Activated T-helper 1 cell treated with Interleukin-2 at 50 U/mL for 16 hours (primary cell): ENCODE measurements at places on chromosomes 5 and 9.

GRCh38 chr9:98908897-98909634, 34.6 kb upstream of the COL15A1 start:
- no peak for DNase-seq

GRCh38 chr9:131776473-131776872, 36.6 kb upstream of the RAPGEF1 start:
- DNase-seq: no peak

- no peak for DNase-seq
Measured at GRCh38 chr5:97182571-97183099, 412 bp downstream of the RIOK2 start.

GRCh38 chr5:91532779-91533178, 149.7 kb upstream of the ARRDC3 start:
- no peak for DNase-seq

- no peak for DNase-seq
Measured at GRCh38 chr9:70229026-70229425, 29.8 kb upstream of the SMC5 start.

DNA sequence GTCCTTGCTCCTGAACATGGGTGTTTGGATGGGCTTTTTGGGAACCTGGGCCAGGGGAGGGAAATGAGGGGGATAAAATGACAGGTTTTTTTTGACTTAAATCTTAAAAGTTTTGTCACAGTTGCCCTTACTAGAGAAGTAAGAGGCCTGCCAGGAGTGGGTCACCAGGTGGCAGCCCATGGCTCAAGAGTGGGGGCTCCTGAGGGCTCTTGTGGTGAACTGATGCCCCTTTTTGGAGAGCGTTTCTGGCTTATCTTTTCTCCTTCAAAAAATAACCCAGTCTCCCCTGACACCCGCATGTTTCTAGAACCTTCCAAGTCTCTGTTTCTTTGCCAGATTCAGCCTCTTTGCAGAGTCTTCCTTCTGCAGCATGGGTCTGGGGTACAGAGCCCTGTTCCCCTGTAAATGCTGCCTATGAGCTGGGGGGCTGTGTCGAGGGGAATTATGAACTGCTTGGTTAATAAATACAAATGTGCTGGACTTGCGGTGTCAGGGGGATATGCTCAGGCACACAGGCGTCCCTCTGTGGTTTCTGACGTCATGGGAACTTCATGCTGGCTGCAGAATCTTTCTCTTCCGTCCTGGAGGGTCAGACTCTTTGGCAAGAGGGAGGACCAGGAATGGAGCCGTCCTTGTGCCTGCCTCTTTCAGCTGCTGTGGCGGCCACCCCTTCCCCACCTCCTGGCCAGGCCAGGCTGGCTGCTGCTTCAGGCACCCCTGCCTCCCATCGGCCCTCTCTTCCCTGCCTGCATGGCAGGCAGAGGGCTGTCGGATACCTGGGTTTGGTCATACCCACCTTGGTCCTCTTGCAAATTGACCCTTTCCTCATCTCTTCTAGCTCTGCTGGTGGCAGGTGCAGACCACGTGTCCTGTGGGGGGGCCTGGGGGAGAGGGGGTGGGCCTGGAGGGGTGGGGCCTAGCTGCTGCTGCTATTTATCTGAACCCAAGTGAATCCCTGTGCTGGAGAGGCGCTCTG, 30.1 kb downstream of the PTPA start:
- DNase-seq: no peak

DNA sequence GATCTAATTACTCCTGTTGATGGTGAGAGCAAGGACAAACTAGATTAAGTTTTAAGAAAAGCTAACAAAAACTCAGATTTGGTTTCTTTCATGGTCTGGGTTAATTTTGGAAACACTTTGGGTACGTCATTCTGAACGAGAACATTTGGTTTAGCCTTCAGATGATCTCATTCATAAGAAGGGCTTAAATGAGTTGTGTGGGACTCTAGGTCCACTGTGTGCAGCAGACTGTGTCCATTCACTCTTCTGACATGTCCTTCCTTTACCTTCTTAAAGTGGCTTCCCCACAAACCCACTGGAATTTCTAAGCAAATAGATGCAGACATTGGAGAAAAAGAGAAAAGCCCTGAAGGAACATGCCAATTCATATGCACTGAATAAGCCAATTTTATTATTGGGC, 96.8 kb downstream of the FBXO4 start:
- no peak for DNase-seq

DNA sequence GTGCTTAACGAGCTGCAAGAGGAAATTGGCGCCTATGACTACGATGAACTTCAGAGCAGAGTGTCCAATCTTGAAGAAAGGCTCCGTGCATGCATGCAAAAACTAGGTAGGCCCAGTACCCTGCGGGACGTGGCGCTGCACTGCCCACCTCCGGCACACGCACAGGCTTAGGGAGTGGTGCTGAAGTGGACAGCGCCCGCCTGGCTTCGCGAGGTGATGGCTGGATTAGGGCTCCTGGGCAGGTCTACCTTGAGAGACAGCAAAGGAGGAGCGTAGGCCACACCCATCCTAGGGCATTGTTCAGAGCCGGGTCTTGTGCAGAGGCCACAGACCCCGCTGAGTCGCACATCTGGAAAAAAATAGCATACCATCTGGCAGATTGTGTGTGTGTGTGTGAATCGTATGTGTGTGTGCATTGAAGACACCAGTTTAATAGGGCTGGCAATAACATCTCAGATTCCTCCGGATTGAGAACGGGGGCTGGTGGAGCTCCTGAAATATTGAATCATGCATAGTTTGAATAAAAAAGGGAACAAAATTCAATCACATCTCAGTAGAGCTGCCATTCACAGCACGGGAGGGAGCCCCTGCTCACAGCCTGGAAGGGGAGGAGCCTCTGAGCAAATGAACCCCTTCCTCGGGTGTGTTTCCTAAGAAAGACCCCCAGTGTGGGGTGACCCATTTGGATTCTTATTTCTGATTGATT, 11.1 kb downstream of the OLFM1 start:
- no peak for DNase-seq

DNA sequence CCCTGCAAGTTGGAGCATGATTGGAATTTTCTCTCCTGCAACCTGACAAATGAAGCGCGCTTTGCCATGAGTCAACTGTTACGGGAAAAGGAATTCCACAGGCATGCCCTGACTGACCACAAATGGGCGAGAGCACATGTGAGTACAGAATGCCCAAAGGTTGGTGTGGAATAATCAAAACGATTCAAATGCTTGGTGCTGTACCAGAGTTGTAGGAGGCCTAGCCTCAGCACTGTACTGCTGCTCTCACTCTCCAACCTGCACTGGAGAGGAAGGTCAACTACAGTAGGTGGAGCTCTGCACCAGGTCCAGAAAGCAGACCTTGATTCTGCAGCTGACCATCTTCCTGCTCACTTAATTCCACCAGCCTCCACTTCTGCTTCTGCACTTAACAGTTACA, 406.9 kb upstream of the ACTBL2 start:
- no peak for DNase-seq

DNA sequence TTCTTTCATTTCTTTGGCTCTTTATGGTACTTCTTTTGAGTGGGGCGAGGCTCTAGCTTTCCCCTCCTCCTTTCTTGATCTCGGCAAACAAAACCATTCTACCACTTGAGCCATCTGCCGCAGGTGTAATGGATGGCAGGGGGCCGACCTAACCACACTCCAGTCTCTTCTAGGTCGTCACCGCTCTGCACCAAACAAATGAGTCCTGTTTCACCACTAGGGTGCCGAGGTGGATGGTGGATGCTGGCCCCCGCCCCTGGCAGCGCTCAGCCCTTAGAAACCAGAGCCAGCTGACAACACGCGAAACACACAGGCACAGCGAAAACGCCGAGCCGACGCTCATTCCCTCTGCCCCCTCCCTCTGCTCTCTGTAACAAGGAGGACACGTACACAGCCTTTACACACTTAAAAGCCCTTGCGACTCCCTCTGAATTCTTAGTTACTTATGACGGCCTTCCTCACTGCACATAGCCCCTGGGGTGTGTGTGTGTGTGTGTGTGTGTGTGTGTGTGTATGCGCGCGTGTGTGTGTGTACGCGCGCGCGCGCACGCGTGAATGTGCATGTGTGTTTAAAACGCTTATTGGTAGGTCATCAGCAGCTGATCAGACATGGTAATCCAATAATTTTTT, 199.4 kb downstream of the MEF2C start:
- no peak for DNase-seq

DNA sequence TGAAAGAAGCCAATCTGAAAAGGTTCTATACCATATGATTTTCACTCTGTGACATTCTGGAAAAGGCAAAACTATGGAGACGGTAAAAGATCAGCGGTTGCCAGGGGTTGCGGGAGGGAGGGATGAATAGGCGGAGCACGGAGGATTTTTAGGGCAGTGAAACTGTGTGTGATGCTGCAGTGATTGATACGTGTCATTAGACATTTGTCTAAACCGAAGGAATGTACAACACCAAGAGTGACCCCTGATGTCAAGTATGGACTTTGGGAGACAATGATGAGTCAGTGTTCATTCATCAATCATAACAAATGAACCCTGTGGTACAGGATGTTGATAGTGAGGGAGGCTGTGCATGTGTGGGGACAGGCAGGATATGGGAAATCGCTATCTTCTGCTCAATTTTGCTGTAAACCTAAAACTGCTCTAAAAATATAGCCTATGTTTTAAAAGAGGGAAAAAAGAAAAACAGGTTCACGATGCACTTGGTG, 34.4 kb downstream of the ERGIC1 start:
- DNase-seq: no peak

DNA sequence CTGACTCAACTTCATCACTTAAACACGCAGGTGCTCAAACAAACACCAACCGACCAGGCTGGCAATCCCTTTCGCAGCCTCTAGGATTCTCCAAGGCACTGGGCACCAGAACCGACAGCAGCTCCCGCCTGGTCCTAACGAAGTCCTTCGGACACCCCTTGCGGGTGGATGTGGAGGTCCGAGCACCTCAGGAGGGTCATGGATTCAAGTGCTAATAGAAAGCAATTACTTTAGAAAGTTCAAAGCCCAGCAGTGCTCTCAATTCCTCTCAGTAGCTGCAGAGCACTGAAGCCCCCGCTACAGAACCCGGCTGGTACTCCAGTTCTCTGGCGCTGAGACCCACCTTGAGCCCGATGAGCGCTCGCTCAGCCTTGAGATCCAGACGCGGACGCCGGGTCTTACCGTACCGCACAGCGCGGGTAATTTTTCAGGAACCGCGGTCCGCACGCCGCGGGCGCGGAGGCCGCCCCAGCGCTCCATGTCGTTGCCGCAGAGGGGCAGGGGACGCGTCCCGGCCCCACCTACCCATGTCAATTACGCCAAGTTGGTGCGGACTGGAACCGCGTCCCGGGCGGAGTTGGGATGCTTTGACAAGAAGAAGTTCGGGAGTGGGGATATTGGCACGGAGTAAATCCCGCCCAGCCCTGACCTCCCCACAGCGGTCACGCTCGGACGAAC, 638 bp downstream of the MARCHF3 start:
- peak; percentile 15 for DNase-seq

- no peak for DNase-seq
Measured at GRCh38 chr9:5626727-5627634, 1.9 kb upstream of the RIC1 start.

- DNase-seq: no peak
Measured at GRCh38 chr5:94992325-94992724, 292.6 kb downstream of the MCTP1 start.

GRCh38 chr5:137073189-137073588, 425.9 kb downstream of the SPOCK1 start:
- no peak for DNase-seq

DNA sequence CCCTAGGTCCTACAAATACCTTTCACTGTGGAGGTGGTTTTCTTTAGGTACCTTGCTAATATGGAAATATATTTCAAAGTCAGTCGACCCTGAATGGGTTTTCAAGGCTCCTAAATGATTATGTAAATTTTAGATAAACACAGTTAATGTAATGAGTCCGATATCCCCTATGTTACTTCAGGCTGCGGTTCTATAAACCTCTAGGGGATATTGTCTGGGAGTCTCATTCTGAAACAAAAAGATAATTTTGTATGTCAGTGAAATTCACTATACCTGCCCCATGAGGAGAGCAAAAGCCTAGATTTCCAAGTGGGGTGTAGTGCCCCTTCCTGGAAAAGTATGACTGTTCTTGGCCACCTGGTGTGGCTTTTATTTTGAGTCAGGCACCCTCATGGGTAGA, 377.3 kb downstream of the ICE1 start:
- DNase-seq: no peak

DNA sequence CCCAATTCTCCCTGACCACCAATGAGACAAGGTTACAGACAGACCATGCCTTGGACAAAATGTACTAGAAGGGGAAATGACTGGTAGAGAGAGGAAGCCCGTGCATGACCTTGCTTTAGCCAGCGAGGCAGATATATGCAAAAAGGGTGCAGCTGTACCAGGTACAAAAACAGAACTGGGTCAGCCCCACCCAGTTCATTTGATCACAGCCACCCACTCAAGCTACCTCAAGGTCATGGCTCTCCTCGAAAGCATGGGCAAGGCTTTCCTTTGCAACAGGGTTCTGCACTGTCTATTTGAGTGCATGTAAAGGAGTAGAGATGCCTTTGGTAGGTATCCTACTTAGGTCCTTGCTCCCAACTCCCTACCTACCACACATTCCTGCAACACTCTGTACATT, 33.3 kb downstream of the TLE1 start:
- no peak for DNase-seq

DNA sequence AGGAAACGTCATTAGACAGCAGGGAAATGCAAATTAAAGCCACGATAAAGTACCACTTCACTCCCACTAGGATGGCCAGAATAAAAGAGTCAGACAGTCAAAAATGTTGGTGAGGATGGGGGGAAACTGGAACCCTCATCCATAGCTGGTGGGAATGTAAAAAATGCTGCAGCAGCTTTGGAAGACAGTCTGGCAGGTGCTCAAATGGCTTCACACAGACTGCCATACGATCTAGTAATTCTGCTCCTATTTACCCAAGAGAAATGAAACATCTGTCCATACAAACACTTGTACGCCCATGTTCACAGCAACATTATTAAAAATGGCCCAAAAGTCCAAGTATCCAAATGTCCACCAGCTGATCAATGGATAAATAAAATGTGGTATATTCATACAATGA, 158.9 kb upstream of the PHYKPL start:
- no peak for DNase-seq

- DNase-seq: no peak
Measured at GRCh38 chr5:17305964-17306725, 88.7 kb downstream of the BASP1 start.

DNA sequence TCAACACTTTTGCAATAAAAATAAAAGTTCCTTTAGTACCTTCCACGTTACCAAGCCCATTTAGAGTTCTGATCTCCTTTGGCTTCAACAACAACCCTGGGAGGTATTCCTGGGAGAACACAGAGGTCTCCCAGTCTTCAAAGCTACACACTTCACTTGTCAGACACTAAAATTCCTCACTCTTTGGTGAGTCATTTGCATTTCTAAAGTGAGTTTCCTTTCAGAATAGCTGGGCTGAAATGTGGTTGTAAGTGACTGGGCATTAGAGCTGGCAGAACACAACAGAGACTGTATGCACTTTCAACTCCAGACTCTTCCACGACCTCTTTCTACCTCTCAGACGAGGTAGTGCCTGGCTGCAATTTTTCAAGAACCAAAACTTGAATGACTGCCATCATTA, 11.5 kb upstream of the F2RL1 start:
- DNase-seq: no peak

- DNase-seq: no peak
Measured at GRCh38 chr5:172439785-172440477, 14.4 kb downstream of the SH3PXD2B start.

GRCh38 chr5:147400881-147401280, 109.0 kb downstream of the DPYSL3 start:
- DNase-seq: no peak

- DNase-seq: no peak
Measured at GRCh38 chr5:1930501-1930879, 47.8 kb upstream of the IRX4 start.

- DNase-seq: no peak
Measured at GRCh38 chr5:81748556-81748955, 2.3 kb downstream of the SSBP2 start.
